Stimulated activated CD4-positive, alpha-beta T cell treated with anti-CD3 and anti-CD28 coated beads, Interleukin-15, amount 100 ng/mL, for 1 hour (primary cell): ENCODE measurements at places on chromosomes 2 and 18.

GRCh38 chr2:20190170-20190569, 34.8 kb downstream of the SDC1 start:
- DNase-seq = no peak

DNA sequence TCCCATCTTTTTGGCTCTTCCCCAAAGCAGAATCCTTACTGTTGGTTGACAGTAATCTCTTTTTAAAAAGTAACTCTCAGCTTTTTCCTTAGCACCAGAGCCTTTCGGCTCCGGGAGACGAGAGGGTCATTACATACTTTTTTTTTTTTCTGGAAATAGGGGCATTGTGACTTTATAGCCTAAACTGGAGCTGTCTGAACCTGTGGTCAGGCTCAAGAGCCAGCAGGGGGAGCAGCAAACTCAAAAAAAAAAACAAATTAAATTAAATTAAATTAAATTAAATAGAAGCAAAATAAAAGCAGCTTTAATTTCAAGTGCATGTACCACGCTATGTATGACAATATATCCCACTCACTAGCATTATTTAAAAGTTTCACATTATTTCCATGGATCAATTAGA, 156.6 kb downstream of the DTNA start:
- no peak for DNase-seq

GRCh38 chr2:22673529-22673928, 711.5 kb upstream of the KLHL29 start:
- DNase-seq = no peak

- DNase-seq = no peak
Measured at GRCh38 chr2:232984451-232985207, 28.4 kb downstream of the NGEF start.

- DNase-seq = no peak
Measured at GRCh38 chr2:227804975-227805374, 8.7 kb upstream of the CCL20 start.

GRCh38 chr2:100321866-100322820, at the start of gene LONRF2:
TSS of gene LONRF2 (minus strand) at chr2:100322501. CDS start at chr2:100322093, 408 bp downstream.
- DNase-seq = no peak

GRCh38 chr18:76874642-76875389, 52.5 kb downstream of the ZNF236 start:
- DNase-seq = no peak

DNA sequence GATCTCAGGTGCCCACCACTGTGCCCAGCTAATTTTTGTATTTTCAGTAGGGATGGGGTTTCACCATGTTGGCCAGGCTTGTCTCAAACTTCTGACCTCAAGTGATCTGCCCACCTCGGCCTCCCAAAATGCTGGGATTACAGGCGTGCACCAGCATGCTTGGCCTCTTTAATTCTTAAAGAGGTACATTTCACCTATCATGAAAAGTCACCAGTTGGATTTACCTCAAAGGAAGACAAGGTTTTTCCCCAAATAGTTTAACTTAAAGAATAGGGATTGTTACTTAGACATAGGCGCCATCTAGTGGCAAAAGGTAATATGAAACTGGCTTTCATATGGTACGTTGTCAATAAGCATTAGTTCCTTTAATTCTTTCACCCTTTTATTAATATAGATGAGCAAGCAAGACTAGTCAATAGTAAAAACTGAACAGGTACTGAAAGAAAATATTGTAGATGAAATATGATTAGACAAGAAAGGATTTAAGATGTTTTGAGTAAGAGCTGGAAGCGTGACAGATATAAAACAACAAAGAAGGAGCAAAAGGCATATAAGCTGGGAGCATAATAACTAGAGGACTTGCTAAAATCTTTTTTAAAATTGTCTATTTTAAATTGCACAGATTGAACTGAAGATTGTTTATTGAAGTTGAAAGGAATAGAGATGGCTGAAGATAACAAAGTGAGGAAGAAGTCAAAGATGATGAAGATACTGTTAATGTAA, 35.0 kb upstream of the PSMD14 start:
- DNase-seq = no peak

DNA sequence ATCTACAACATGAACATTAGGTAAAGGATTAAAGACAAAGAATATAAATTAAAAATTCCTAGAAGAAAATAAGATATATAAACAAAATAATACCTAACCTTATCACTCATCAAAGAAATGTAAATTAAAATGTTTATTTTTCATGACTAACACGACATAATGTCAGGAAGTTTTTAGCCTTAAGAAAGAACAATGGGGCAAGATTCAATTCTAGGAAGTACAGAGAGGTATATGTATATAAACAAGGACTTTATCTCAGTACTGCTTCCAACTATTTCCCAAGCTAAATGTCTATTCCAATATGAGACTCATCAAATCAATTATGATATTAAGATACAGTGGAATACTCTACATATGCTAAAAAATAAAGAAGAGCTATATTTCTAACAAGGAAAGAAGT, 44.1 kb downstream of the TTC21B start:
- DNase-seq = no peak

GRCh38 chr18:59324623-59324971, 6.1 kb upstream of the CPLX4 start:
- DNase-seq = no peak

- no peak for DNase-seq
Measured at GRCh38 chr2:238100049-238100820, at the start of gene ESPNL. TSS of gene ESPNL (plus strand) at chr2:238100340. CDS start at chr2:238100420, 80 bp downstream.

GRCh38 chr2:235411905-235412485, 81.8 kb upstream of the AGAP1 start:
- no peak for DNase-seq

GRCh38 chr2:36530983-36531354, 67.0 kb downstream of the FEZ2 start:
- no peak for DNase-seq

- peak; percentile 21 for DNase-seq
Measured at GRCh38 chr2:44981714-44982108, 27.5 kb downstream of the SIX2 start.

GRCh38 chr18:50558157-50558556, 1.7 kb upstream of the MAPK4 start:
- DNase-seq = no peak

GRCh38 chr2:160380611-160381010, 113.0 kb downstream of the RBMS1 start:
- no peak for DNase-seq

DNA sequence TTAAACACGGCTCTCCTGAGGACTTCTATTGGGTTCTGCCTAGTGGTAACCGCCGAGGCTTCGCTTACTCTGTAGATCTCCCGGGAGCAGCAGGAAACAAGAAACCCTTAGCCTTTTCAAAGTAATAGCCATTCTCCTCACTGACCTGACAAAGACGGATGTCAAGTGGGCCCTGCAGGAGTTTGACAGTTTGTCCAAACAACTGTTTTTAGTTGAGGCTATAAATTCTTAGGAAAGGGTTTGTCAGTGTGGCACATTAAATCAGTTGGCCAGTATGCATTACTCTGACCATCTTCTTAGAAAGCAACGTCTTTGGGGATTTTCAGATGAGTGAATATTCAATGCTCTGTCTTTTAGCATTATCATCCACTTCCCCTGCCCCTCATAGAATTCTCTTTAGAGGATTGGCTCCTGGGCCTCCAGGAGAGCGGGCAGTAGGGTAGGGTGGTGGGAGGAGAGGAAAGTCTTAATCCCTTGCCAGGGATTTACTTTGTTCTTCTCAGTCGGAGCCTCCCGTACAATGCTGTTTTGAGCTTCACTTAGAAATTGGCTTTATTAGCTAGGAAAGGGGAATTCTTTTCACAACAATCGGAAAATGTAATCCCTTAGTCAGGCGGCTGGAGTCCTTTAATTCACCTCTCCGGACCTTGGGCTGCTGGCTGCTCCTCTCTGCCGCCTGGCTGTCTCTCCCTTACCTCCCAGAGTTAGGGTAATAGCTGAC, 13.3 kb upstream of the C18orf32 start:
- DNase-seq = no peak

DNA sequence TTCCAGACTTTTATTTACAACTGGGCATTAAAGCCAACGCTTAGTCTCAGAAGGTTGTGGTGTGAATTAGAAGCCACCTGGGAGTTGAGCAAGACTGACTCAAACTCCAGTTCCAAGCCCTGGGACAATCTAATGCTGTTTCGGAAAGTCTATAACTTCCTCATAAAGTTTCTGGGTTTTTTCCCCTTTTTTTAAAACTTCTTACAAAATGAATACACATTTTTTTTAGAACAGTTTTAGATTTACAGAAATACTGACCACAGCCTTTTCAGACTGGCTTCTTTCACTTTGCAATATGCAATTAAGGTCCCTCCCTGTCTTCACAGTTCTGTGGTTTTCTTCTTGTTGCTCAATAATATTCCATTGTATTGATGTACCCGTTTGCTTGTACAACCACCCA, 115.9 kb upstream of the TWIST2 start:
- no peak for DNase-seq

DNA sequence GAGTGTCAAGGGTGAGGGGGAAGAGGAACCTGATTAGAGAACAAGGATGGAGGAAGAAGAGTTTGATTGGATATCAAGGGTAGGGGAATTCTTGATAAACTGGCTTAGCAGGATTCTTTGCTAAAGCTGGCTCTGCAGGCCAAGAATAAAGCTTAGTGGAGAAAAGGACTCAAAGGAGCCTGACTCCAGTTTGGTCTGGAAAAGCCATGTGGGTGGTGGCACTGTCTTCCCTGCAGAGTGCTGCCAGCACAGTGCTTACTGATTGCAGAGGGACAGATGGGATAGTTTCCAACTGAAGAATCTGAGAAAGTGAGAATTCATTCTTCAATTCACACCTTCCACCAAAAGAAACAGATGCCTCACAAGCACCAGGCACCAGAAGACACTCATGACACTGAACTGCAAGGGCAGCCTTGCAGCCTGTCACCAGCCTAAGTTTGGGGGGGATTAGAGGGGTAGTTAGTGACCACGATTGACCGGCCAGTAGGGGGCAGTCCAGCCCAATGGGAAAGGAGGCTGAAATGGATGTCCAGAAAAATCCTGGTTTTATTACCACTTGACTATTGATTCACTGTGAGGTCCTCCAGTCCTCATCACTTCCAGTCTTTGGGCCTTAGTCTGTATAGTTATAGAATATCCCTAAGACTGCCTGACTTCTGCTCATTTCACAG, 334.5 kb downstream of the SMAD2 start:
- no peak for DNase-seq

DNA sequence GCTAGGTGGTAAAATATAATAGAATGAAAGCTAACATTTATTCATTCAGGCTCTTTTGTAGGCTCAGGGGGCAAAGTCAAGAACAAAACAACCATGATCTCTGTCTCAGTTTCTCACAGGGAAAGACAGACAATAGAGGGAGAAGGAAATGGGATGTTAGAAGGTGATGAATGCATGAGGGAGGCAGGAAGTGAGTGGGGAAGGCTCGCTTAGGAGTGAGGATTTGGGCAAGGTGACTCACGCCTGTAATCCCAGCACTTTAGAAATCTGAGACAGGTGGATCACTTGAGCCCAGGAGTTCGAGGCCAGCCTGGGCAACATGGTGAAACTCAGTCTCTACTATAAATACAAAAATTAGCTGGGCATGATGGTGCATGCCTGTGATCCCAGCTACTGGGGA, 88.4 kb downstream of the CTIF start:
- no peak for DNase-seq

DNA sequence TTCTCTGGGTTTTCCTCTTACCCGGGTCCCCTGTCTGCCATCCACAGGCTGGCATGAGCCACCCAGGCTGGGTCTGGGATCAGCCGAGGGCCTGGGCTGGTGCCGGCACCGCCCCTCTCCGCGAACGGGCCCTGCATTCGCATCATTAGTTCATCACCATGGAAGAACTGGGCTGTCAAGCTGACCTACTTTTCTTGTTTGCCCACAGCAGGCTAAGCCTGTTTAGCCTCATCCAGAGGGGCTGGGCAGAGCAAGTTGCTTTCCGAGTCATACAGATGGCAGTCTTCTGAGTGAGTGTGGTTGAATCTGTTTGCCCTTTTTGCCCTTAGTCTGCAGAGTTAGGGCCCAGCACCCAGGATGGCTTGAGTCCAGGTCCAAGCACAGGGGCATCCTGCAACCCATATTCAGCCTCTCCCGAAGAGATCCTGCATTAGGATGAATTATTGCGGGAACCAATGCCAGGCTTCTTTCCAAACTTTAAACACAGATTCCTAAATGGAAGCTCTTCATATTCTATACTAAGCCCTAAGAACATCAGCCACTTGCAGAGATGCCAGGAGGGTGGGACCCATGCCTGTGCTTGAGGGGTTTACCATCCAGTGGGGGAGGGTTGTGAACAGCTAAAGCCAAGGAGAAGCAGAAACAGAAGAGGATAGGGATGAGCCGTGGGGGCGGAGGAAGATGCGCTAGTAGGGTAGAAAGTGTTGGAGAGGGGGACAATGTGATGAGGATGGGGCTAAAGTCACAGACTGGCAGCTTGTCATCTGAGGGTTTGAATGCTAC, 68.0 kb downstream of the NPAS2 start:
- DNase-seq = no peak

GRCh38 chr2:42954227-42954962, 162.0 kb upstream of the HAAO start:
- DNase-seq = no peak
